ENCODE measurements at places on chromosomes 11 and 22.

GRCh38 chr11:316891-317301, 3.1 kb downstream of the IFITM1 start:
- no peak for DNase-seq

DNA sequence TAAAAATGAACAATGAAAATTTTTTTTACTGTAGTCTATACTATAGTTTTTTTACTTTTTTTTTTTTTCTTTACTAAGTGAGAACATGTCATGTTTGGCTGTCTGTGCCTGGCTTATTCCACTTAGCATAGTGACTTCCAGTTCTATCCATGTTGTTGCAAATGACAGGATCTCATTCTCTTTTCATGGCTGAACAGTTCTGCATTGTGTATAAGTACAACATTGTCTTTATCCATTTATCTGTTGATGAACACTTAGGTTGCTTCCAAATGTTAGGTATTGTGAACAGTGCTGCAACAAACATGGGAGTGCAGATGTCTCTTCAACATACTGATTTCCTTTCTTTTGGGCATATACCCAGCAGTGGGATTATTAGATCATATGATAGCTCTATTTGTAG, 88.1 kb upstream of the CCDC90B start:
- no peak for DNase-seq

GRCh38 chr11:64234647-64235379, 429 bp downstream of the VEGFB start:
- DNase-seq: no peak

DNA sequence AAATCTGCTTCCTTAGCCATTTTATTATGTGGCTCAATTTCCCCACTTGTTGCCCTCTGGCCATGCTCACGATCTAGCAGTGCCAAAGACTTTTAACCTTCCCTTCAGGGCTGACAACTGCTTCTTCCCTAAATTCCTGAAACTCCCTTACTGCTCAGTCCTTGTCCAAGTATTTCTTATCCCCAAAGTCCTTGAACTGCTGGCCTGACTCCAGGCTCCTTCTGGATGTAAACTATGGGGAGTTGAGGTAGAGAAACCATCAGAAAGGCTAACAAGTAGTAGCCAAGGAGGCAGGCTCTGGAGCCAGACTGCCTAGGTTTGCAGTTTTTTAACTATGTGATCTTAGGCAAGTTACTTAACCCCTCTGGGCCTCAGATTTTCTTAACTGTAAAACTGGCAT, 258.7 kb upstream of the CCDC90B start:
- DNase-seq: no peak

GRCh38 chr22:42895541-42895981, 38.5 kb upstream of the ARFGAP3 start:
- DNase-seq: no peak

DNA sequence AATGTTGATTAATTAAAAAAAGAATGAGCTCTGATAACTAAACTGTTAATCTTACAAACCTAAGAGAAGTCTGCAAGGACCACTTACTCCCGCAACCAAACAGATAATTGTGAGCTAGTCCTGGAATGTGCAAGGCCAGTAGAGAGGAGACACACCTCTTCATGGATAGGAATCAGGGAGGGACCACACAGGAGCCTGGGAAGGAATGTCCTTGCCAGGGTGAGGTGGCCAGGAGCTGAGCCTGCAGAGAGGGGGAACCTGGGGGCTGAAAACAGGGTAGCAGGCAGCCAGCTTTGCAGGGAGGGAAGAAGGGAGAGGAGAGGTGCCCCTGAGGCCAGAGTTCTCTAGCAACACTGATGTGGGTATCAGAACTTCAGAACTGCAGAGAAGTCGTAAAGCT, 9.4 kb upstream of the NLRP10 start:
- no peak for DNase-seq

Data from fibroblast of the aortic adventitia (primary cell).